IMR-90 (cell line): ENCODE measurements at places on chromosomes 7 and 10.
A peak's percentile ranks its signal among the peaks of the same experiment; 100 is the strongest.

- no peak for DNase-seq
These were observed 101.5 kb downstream of the RNF216 start for GRCh38 chr7:5679813-5680473.

DNA sequence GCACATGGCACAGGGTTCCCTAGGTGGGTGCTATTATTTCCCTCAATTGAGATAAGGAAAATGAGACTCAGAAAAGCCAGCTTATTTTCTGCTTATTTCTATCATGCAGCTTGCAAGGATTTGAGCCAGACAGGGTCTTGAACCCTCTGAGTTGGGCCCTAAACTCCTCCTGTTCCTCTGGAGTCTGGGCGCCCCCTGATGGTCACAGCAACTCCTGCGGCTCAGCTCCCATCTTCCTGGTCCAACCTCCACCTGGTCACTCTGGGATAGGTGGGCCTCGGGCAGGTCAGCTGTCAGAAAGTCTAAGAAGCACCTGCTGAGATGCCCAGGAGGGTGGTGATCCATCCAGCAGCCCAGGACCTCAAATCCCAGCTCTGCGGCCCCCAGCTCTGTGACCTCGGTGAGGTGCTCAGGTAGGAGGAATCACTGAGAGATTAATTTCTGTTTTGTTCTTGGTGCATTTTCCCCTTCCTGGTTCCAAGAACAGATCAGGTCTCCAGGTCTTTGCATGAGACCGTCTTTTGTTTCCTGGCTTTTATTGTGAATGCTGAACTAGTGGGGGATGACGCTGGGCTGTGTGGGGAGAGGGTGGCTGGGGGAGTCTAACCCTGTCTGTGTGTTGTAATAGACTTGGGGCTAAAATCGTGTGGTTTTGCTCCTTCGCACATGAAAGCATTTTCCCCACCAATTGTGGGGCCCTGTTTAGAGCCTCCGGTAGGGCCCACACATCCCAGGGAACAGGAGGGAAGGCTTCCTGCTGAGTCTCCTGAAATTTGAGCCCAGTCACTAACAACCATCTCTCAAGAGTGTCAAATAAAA is 32.8 kb downstream of the TMEM130 start:
- DNase-seq = peak; percentile 28

- peak; percentile 59 for DNase-seq
These were observed 139.3 kb upstream of the ODAD2 start for GRCh38 chr10:28137907-28138880.

- DNase-seq = no peak
These were observed 533 bp upstream of the DMTF1 start for GRCh38 chr7:87151729-87152111.

DNA sequence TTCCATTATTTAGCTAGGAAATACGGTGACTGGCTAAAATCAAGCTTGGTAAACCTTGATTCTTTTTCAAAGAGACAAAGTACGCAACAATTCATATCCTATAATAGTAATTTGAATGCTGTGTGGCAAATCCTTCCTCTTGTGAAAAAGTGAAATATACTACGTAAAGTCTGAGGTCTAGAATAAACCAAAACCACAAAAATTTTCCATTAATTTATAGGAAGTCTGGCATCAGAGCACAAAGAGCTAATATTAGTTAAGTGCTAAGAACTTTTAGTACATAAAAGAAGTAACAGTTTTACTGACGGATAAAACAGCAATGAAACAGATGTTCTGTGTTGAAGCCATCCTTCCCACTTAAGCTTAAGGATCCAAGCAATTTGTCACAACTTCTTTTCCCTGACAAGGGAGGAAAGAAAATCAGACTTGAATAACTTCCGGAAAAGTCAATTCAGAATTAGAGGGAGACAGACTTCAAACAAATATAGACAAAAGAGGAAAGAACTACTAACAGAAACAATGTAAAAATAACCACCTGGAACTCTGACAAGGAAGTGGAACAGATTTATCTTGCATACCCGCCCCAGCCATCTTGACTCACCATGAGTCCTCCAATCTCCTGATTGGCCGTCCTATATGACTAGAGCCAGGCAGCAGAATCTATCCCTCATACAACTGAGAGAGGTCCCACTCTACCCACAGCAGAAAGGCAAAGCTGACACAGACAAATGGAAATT is 34.6 kb downstream of the RHEB start:
- DNase-seq = peak; percentile 88

DNA sequence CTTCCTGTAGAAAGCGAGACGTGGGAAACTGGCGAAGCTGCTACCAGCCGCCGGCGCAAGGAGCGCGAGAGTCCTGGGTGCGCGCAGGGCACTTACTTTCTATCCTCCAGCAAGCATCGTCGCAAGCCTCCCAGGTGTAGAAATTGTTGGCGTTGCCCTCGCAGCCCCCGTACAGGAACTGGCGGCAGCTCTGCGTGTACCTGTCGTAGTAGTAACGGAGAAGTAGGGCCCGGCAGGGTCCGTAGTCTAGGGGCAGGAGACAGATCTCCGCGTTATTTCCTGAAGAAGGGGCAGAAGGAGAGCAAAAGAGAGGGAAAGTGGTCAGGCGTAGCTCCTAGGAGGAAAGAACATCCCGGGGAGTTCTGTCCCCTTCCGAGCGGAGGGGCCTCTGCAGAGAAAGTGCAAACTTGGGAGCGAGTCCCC is 501 bp downstream of the TFPI2 start:
- DNase-seq = peak; percentile 63

- no peak for DNase-seq
These were observed 168.9 kb downstream of the PKD1L1 start for GRCh38 chr7:47779341-47779771.
